ENCODE measurements at places on chromosomes 4 and X. TPM values are rescaled to one million over a fixed set of nuclear protein-coding genes. Genes with fewer than 3 reads are reported as not detected.

- no peak for DNase-seq
Measured at GRCh38 chr4:70903291-70903603, 1.1 kb downstream of the MOB1B start.

DNA sequence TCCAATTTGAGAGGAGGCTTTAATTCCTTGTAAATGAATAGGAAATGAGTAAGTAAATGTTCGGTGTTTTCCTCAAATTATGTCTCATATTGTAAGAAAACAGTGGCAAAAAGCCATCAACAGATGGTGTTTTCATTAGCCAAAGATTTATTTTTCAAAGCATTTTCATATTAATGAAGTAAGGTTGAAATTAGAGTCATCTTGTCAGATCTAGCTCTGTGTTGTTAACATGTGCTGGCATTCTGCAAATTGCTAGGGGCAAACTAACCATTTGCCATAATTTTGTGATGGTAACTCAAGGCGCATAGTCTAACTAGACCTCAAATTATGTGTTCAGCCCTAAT lies 24.7 kb downstream of the MID2 start:
- no peak for DNase-seq

TMPRSS11B gene
- total RNA-seq, result not detected

DNA sequence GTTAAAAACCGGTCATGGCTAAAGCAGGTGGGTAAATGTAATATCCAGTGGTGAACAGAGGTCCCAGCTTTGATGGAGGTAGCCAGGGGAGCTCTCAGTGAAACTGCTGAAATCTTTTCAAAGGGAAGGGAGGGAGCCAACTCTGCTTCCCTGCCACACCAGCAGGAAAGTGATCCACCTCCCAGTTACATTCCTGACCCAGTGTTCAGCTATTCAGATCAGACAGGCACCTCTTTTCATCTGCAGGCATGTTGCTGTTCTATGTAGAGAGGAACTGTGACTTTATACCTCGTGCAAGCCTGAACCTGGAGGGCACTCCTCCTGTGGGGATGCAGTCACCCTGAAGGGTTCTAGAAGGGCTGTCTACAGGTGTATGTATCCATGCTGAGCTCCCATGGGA lies 37.6 kb downstream of the DCLK2 start:
- DNase-seq, result no peak

UGT2A1 gene
- not detected for total RNA-seq

POU3F4 gene
- not detected for total RNA-seq

- DNase-seq, result no peak
Measured at GRCh38 chr4:84985952-84986351, 19.5 kb upstream of the WDFY3 start.

DNA sequence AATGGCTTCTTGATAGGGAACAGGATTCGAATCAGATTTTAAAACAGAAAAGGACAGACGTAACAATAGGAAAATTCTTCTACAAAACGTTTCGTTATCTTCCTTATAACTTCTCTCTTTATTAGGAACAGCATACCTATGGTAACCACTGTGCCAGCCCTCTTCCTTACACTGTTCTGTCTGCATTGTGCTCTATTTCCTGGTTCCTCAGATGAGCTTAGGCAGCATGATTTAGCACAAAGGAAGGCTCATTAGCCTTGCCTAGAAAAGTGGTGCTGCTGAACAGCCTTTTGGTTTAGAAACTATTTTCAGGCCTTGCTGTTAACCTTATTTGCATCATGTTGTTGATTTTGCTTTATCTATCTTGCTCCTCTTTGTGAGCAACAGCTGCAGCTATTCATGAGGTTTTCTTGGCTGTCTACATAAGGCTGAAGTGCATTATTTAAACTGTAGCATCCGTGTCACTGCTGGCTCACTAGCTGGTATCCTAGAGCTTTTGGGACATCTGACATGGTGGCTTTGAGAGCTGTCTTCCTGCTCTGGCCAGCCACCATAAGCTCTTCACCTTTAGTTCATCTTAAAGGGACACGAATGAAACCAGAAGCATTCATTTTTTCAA lies 69.9 kb upstream of the NRK start:
- no peak for DNase-seq

- DNase-seq, result no peak
Measured at GRCh38 chr4:180456928-180457327, 1786.3 kb upstream of the TENM3 start.

ARHGAP36 gene
- total RNA-seq, result not detected

DNA sequence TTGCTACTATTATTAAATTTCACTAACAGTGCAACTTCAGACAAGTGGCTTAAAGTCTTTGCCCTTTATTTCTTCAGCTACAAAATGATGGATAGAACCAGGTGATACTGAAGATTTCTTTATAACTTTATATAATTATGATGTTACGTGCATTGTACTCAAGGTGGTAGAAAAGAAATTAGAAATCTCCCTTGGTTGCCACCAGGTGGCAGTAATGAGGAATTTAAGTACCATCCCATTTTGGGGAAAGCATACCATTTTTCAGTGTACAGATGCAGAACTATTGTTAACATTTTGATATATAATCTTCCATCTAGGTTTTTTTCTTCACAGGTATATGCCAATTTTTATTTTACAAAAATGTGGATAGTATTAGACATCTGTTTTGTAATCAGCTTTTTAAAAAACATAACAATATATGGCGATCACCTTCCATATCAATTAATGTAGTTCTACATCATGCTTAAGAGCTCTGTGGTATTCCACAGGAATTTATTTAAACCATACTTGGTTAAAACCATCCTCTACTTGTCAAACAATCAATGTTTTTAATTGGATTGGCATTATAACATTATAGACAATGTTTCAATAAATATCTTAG lies 37.7 kb upstream of the RAB33B start:
- DNase-seq, result peak; percentile 43

DNA sequence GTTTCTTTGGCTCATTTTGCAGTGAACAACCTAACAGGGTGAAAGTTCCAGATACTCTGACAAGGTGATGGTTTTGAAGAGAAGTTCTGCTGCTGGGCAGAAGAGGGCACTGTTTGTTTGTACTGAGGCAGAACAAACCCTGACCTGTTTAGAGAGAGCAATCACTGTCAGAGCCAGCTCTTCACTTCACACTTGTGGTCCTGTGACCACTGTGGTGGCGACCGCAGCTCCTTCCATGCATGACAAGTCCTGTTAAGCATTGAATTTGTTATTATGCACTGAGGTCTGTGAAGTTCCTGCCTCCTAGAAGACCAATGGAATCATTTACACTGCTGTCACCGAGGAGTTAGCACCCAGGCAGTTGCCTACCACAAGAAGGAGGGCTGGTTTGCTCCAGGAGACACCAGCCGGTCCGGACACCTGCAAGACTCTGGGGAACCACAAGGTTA lies 86.6 kb downstream of the ZNF330 start:
- DNase-seq, result peak; percentile 62

REST gene
- total RNA-seq, result 22.4 TPM

PDGFRA gene
- not detected for total RNA-seq

DNA sequence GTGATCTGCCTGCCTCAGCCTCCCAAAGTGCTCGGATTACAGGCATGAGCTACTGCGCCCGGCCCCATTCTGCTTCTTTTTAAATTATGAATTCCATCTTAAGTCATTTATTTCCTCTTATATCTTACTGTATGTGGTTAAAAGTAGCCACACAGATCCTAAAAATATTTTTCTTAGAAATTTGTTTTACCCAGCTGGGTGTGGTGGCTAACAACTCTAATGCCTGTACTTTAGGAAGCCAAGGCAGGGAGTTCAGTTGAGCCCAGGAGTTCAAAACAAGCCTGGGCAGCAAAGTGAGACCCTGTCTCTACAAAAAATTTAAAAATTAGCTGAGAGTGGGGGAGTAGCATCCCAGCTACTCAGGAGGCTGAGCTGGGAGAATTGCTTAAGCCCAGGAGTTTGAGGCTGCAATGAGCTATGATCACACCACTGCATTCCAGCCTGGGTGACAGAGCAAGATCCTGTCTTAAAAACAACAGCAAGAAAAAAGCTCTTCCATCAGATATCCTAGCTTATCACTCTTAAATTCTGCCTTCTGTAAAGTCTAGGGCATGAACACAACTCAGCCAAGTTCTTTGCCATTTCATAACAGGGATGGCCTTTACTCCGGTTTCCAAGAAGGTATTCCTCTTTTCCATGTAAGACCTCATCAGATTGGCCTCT lies 15.1 kb upstream of the AFF1 start:
- DNase-seq, result no peak

DNA sequence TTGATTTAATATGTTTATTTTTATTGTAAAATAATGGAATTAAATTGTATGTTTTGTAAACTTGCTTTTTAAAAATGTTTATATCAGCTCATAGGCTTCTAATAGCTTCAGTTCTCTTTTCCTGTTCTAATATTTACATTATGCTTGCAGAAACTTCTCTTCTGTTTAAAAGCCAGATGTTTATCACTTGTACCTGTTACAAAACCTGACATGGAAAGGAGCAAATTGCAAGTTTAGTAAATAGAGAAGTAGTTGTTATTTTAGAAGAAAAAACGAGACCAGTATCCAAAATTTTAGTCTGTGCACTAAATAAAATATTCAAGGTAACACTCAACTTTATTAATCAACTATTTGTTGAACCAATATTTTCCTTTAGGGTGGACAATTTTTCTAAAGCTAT lies 69.4 kb upstream of the GUCY1A1 start:
- DNase-seq, result no peak

DNA sequence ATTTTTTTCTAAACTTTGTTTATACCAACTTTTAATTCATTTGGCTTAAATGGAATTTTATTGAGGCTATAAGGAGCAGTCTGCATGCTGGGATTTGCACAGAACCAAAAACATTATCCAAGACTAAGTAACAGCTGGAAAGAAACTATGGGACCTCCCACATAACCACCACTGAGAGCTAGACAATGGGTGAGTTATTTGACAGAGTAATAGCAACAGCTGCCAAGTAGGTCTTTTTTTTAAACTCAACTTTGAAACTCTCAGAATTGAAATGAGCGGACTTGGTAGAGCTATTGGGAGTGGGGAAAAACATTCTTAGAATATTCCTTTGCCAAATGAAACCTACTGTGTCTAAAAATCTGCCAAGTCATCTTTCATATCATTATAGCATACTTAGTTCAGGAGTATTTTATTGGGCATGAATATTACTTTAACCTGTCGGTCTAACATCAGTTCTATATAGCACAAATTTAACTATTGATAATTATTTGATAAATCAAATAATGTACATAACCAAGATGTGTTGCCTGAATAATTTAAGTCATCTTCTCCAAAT lies 1428.0 kb downstream of the PCDH7 start:
- no peak for DNase-seq

GRCh38 chr4:26570596-26570995 lies 13.3 kb upstream of the TBC1D19 start:
- no peak for DNase-seq

GRCh38 chrX:38004046-38004445 lies 2.3 kb upstream of the SYTL5 start:
- DNase-seq, result no peak

DNA sequence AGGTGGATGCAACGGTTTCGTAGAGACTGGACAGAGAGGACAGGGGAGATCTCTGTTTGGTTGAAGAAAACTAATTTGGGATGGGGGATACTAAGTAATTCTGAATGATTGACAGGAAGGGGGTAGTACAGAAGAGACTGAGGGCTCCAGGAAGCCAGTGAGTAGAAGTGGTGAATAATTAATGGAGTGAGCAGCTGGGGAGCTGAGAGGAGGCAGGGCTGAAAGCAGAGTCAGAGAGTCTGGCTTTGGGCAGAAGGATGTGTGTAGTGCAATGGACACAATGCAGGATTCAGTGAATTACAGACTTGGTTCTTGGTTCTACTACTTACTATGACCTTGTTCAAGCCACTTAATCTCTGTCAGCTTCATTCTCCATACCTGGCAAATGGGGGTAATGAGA lies 161.7 kb downstream of the RBMX2 start:
- no peak for DNase-seq

FAM184B gene
- total RNA-seq, result not detected

DNA sequence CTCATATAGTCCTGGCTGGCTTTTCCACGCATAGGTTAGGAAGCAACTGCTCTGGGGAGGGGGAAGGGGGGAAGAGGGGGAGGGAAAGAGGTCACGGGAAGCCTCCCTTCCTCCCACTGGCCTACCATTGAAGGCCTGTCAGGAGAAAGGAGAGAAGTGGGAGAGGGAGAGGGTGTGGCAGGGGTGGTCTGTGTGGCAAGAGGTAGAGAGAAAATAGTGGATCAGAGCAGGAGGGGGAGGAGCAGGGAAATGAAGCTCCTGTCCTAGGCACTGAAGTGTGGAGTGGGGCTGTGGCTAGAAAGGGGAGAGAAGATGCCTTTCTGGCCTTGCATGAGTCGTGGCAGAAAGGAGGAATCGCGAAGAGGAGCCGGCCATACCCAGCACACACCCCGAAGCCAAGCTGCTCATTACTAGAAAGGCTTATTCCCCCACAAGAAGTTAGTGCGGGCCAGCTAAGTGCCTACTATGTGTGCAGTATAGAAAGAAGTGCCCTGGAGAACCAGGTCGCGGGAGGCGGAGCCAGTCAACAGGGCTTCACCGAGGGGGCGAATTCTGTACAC lies 1.1 kb upstream of the TMEM164 start:
- no peak for DNase-seq

- no peak for DNase-seq
Measured at GRCh38 chr4:75087865-75088264, 154.9 kb downstream of the PARM1 start.

MAGEB17 gene
- not detected for total RNA-seq

DNA sequence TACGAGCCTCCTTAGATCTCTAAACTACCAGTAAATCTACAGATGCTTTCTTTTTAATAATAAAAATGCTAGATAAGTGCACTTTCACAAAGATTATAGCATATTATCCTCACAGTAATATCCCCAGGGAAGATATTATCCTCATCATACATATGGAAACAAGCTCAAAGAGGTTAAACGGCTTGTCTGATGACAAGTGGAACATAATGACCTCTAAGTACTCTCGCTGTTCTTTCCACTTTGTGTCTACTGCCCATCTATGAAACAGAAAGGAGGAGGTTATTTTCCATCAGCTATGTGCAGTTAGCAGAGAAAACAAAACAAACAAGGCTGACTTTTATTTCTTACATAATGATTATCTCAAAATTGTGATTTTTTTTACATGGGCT lies 42.8 kb upstream of the PRDM8 start:
- DNase-seq, result no peak

GPR119 gene
- not detected for total RNA-seq

DNA sequence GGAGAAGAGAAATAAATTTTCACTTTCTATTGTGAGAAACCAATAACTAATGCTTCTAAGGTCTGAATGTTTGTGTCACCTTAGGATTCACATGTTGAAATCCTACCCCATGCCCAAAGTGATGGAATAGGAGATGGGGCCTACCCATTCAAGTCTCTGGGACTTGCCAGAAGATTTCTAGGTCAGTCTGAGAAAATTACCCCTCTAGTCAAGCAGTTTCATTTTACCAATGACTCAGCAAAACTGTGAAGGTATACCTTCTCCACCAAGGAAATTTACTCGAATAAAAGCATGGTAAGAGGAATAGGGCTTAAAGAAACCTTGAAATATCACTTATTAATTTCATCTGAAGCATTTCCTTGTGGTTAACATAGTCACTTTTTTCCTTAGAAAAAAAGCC lies 23.5 kb upstream of the PAPSS1 start:
- no peak for DNase-seq

ASB12 gene
- total RNA-seq, result not detected

HTN3 gene
- total RNA-seq, result not detected

GATA1 gene
- total RNA-seq, result not detected

All from HT-29 (cell line).